Stimulated activated CD8-positive, alpha-beta memory T cell treated with anti-CD3 and anti-CD28 coated beads, Interleukin-7, amount 100 ng/mL, for 1 hour (primary cell): ENCODE measurements at places on chromosomes 2 and 18.

DNA sequence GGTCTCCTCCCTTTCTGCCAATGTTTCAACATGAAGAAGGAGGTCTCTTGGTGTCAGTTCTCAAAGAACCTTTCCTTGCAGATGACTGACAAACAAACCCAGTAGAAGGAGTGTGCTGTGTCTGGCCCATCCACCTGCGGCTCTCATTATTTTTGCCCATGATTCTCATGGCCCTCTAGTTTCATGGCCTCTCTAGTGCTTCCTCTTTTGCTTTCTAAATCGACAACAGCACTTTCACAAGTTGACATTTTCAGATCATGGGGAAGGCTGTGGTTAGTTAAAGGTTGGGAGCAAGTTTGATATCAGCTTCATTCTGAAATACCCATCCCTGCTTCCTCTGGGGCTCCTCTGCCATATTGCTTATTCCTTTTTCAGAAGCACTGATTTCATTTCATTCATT, 805.2 kb downstream of the SLC4A3 start:
- DNase-seq, result no peak

- DNase-seq, result no peak
These were observed 127.6 kb downstream of the QPCT start for GRCh38 chr2:37471994-37472393.

DNA sequence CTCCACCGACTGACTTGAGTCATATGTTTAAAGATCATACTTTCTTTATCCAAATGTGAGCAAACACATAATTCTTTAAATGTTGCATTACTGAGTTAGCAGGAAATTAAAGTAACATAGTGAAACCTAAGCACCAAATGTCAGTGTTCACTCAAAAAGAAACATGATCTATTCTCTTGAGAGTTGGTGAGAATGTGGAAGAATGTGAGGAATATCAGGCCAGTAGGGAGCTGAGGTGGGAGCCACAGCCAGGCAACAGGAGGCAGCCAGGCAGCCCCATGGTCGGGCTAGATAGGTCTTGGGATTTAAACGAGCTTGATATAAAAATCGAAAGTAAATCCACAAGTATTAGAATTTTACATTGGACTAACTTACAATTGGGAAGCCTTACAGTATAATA, 198.1 kb upstream of the SH3BP4 start:
- DNase-seq, result no peak

DNA sequence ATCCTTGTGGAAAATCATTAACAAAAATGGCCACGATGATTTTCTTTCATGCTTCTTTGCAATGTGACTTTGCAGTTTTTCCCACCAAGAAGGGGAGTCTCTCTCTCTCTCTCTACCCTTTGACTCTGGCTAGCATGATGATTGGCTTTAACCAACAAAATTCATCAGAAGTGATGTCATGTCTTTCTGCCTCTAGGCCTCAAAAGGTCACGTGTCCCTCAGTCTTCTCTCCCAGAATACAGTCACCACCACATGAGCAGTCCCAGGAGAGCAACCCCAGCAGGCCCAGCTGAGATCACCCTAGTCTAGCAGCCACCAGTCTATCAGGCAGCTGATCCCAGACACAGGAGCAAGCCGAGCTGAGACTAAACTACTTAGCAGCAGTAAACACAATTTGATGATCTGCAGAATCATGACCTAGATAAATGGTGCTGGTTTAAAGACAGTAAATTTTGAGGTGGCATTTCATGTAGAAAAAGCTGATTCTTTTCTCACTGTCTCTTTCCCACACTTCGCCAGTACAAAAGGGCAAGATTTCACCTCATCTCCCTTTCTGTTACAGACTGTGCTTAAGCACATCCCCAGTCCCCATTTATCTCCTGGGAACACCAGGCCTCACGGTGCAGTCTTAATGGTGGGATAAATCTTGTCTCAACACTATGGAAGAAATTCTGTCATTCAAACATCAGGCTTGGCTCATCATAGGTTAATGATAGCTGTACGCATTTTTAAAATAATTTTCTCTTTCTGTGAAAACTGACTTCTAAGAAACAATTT, 132.7 kb downstream of the SCG2 start:
- DNase-seq, result no peak

DNA sequence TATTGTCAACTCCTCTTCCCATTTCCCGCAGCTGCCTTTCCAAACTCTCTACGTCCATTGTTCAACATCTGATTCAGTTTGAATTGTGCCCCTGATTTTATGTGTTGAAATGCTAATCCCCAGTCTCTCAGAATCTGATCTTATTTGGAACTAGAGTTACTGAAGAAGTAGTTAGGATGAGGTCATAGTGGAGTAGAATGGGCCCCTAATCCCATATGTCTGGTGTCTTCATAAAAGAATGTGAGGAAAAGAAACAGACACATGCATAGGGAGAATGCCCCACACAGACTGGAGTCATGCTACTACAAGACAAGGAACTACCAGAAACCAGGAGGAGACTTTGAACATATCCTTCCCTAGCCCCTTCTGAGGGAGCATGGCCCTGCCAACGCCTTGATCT, 99.2 kb downstream of the LRP1B start:
- DNase-seq, result no peak

DNA sequence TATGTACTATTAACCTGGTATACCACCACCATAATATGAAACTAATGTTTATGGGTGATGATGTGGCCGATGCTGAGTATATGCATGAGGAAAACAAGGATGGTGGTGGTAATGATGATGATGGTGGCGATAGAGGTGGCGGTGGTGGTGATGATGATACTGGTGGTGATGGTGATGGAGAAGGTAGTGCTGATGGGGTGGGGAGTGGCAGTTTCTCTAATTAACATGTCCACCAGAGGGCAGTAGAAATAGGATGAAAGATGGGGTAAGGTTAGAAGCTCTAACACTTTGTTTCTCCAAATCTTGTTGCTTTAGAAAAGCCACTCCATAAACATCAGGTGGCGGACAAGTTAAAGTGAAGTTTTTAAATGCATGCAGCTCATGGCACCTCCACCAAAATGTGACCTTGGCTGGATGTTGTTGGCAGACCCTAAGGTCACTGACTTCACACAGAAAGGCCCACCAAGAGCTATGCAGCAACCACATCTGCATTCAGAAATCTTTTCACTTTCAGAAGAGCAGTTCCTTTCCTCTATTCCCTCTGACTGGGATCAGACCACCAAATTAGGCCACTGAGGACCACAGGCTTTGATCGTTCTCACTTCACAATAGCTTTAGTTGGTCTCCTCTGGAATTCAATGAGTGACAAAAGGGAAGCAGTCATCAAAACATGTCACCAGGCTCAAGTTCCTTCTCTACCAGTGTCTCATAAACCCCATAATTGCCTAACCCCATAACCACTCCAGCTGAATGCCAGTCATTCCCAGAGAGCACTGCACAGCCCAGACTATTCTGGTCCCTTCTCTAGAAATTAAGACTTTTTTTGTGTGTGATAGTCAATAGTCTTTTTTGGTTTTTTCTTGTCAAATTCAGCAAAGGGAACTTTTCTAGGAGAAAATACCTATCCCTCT, 7.5 kb upstream of the BCL11A start:
- DNase-seq, result no peak

GRCh38 chr2:3778851-3779495, 75.6 kb downstream of the DCDC2C start:
- DNase-seq, result no peak

DNA sequence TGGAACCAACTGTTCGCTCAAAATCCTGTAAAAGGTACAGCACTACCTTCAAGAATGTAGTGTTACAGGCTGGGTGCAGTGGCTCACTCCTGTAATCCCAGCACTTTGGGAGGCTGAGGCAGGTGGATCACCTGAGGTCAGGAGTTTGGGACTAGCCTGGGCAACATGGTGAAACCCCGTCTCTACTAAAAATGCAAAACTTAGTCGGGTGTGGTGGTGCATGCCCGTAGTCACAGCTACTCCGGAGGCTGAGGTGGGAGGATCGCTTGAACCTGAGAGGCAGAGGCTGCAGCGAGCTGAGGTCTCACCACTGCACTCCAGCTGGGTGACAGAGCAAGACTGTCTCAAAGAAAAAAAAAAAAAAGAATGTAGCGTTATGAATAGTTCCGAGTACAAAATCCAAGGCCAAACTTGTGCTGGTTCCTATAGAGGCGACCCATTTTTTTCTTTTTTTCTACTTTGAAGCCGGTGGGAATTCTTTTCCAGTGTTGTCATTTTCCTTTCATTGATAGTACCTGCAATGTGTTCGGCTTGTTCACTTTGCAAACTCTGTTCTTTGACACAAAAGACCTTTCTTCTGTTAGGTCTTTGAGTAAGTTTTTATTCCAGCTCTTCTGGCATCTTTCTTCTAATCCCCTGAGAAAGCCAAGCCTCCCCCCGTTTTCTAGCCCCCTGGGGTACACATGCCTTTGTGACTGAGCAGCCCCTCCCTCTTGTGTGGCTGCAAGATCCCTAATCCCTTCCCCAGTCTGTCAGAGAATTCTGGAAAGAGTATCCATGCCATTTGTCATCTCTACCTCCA, 25.1 kb downstream of the INPP5D start:
- no peak for DNase-seq

- DNase-seq, result no peak
These were observed 173.3 kb downstream of the ANKRD44 start for GRCh38 chr2:197137231-197137630.

DNA sequence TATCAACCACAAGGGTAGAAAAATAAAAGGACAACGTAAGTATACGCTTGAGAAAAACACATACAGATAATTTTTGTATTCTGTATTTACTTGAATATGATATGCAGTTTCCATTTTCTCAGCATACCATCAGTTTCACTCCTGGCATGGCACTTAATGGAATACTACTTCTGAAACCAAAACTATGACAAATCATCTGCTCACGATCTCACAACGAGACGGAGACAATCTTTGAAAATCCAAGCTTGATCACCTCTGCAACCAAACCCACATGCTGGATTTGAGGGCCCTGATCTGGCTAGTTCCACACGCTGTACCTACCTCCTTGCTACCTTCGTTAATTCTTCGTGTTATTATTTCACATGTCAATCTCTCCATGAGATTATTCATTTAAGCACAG, 387.6 kb downstream of the NBAS start:
- no peak for DNase-seq

- no peak for DNase-seq
These were observed 30.6 kb upstream of the PPP3R1 start for GRCh38 chr2:68282811-68283418.

GRCh38 chr18:62500966-62501591, 21.7 kb upstream of the ZCCHC2 start:
- DNase-seq, result no peak

GRCh38 chr2:65032019-65032975, 23.9 kb upstream of the CEP68 start:
- DNase-seq, result no peak

DNA sequence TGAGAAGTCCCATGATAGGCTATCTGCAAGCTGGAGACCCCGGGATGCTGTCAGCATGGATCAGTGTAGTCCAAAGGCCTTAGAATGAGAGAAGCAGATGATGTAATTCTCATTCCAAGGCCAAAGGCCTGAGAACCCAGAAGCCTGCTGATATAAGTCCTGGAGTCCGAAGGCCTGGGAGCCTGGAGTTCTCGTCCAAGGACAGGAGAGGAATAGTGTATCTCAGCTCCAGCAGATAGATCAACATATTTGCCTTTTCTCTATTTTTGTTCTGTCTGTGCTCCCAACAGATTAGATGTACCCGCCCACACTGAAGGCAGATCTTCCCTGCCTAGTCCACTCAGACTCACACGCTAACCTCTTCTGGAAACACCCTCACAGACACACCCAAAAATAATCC, 454.9 kb upstream of the CHAC2 start:
- no peak for DNase-seq

DNA sequence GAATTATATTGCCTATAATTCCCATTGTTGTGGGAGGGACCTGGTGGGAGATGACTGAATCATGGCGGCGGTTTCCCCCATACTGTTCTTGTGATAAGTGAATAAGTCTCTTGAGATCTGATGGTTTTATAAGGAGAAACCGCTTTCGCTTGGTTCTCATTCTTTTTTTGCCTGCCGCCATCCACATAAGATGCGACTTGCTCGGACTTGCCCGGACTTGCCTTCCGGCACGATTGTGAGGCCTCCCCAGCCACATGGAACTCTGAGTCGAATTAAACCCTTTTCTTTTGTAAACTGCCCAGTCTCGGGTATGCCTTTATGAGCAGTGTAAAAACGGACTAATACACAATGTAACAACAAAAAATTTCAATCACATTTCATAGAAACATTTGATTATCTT, 115.8 kb downstream of the C2orf74 start:
- no peak for DNase-seq

- DNase-seq, result no peak
These were observed 64.9 kb downstream of the EML4 start for GRCh38 chr2:42233976-42234441.

GRCh38 chr18:61277808-61278207, 55.4 kb upstream of the CDH20 start:
- DNase-seq, result no peak

DNA sequence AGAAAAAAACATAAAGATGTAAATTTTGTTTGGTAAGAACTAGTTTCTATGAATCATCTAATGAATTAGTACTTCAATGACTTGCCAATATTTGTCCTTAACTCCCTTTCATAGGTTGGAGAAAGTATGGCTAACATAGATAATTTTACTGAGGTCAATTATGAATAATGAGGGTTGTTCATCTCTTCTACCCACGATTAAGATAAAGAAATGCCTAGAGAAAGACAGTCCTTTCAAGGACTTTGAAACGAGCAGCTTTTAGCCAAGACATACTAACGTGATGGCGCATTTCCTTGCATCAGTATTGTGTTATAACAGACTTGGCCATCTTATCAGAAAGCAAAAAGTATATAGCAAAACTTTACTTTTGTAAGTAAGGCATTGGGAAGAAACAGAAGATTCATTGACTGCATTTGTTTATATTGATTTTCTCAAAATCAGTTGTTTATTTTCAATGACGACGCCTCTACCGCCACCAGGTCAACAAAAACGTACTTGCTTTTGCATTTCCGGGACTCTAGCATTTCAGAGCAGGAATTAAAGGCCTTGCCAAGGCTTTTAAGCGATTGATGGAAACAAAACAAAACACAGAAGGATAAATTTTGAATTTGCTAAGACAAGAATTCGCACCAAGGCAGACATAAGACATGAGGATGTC, 961 bp downstream of the RBM43 start:
- DNase-seq, result no peak

DNA sequence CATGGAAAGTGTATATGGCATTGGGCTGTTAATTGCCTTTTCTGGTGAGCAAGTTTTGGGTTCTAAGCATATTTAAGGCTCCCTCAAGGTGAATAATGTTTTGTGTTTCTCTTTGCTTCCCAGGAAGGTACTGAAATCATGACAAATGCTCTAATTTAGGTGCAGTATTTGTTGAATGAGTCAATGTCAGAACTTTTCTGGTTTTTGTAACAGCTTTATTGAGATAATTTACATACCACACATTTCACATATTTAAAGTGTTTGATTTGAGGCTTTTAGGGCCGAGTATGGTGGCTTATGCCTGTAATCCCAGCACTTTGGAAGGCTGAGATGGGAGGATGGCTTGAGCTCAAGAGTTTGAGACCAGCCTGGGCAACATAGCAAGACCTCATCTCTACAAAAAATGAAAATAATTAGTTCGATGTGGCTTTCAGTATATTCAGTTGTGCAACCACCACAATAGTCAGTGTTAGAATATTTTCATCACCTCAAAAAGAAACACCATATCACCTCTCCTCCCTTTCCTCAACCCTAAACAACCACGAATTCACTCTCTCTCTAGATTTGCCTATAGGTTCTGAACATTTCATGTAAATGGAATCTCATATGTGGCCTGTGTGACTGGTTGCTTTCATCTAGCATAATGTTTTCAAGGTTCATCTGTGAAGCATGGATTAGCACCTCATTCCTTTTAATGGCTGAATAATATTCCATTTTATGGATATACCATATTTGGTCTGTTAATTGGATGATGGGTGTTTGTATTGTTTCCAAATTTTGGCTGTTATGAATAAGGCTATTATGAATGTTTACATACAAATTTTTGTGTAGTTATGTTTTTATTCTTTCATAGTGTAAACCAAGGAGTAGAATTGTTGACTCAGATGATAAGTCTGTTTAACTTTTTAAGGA, 54.9 kb downstream of the MGAT5 start:
- no peak for DNase-seq
